Activated CD8-positive, alpha-beta memory T cell treated with anti-CD3 and anti-CD28 coated beads for 4 hours (primary cell): ENCODE measurements at places on chromosomes 3 and 15.

DNA sequence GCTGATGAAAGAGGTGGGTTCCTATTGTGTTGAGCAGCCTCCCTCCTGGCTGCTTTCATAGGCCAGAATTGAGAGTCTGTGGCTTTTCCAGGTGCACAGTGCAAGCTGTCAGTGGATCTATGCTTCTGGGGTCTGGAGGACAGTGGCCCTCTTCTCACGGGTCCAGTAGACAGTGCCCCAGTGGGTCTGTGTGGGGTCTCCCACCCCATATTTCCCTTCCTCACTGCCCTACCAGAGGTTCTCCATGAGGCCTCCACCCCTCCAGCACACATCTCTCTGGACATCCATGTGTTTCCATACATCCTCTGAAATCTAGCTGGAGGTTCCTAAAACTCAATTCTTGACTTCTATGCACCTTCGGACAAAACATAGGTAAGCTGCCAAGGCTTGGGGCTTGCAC lies 201.2 kb downstream of the FAM43A start:
- no peak for DNase-seq

DNA sequence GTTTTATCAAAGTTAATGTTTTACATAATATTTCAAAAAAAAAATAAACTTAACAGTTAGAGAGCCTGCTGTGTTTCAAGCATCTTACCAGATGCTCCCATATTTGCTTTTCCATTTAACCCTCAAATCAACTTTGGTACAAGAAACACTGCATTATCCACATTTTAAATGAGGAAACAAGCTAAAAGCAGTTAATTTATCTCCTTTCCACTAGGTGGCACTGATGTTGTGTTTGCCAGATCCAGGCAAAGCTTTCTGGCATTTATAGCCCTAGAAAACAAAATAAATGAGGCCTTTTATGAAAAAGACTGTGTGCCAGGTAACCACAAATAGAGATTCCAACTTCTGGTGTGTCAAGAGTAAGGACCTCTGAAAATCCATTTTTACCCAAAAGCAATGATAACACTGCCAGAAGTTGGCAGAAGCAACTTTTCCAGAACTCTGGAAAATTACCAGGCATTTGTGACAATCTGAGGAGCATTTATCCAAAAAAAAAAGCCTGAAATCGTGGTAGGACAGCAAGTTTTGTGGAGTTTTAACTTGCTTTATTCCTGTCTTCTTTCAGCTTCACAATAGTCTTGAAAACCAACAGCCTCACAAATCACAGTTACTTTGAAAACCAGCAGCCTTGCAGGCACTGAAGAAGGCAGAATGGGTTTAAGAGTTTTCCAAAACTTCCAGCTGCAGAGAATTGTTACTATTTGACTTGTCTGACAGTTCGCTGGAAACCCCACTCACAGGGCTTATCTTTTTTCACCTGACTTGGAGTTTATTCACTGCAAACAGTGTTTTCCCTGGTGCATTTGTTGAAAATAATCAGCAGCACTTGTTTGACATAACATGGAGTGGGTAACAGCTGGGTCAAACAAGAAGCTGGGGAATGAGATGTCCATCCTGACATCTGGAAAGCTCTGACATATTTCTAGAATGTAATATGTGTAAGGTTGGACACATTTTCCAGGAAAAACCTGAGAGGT lies 9.2 kb downstream of the FAM162A start:
- DNase-seq: no peak

- no peak for DNase-seq
Measured at GRCh38 chr15:81297603-81298575, 26.1 kb downstream of the STARD5 start.

DNA sequence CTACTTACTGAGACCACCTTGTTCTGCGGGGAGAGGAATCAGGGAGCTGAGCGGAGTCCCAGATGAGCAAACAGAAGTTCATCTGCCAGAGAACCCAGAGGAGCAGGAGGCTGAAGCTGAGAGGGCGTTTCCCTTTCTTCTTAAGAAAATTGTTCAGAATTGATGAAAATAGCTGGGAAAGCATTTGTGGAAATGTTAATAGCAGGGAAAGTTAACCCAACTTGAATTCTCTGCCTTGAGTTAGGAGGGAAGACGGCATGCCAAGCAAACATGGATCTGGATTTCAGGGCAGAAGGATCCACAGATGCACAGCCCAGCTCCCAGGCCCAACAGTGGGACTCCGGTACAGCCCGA lies 23.2 kb downstream of the CRABP1 start:
- no peak for DNase-seq

DNA sequence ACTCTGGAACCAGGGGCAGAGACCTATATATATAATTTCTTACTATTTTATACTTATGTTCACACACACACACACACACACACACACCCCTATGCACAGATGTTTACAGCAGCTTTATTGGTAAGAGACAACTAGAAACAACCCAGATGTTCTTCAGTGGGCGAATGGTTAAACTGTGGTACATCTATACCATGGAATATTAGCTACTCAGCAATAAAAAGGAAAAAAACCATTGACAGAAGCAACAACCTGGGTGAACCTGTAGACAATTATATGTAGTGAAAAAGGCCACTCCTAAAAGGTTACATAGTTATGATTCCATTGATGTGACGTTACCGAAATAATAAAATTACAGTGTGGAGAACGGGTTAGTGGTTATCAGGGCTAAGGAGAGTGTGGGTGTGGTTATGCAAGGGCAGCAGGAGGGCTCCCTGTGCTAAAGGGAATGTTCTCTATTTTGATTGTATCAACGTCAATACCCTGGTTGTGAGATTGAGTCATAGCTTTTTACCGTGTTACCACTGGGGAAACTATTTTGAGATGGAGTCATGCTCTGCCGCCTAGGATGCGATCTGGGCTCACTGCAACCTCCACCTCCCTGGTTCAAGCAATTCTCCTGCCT lies 85.5 kb downstream of the FLNB start:
- no peak for DNase-seq

DNA sequence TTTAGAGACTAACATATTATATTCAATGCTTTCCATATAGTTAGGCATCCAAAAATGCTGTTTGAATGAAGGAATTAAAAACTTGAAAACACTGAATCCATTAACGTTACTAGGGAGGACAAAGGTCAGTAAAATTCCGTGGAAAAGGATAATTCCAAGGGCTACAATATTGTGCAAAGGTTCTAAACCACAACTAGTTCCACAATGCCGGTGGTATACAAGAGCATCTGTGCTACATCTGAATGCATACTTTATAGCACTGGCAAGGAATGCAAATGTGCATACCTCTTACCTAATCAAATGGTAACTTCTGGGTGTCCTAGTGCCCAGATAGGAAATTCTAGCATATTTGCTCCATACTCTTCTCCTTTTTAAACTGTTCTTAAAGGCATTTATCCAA lies 2.2 kb downstream of the ICE2 start:
- no peak for DNase-seq

DNA sequence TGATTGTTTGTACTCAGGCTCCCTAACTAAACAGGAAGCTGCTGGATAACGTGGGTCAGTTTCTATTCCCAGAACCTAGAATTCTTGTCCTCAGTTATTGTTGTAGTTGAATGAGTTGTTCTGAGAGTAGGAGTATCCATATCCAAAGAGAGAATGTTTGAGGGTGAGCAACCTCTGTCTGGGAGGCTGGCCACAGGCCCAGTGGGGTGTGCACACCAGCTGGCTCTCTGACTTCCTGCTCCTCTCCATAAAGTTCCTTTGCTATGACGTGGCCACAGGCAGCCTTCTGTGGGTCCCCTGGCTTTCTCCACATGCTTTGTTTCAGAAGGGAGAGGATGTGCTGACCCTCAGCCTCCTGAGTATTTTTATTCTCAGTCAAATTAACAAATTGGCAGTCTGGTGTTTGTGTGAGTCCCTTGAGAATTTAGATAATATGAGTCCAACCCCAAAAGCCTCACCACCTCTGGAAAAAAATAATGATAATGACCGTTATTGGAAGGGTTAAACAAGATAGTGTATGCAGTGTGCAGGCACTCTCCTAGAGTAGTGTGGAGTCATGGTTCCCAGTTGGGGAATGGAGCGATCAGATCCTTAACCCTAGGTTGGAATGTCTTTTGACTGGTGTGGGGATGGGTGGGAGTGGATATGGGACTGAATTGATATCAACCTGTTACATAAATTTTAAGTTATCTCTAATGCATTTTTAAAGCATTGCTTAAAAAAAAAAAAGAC lies 47.6 kb upstream of the MED12L start:
- DNase-seq: no peak

- no peak for DNase-seq
Measured at GRCh38 chr3:10505791-10506585, 602 bp upstream of the ATP2B2 start.

GRCh38 chr3:167776066-167776685 lies 40.7 kb downstream of the SERPINI1 start:
- no peak for DNase-seq

GRCh38 chr3:170768334-170768801 lies 101.6 kb downstream of the RPL22L1 start:
- no peak for DNase-seq

- DNase-seq: no peak
Measured at GRCh38 chr3:141811348-141811747, 48.1 kb downstream of the GRK7 start.

DNA sequence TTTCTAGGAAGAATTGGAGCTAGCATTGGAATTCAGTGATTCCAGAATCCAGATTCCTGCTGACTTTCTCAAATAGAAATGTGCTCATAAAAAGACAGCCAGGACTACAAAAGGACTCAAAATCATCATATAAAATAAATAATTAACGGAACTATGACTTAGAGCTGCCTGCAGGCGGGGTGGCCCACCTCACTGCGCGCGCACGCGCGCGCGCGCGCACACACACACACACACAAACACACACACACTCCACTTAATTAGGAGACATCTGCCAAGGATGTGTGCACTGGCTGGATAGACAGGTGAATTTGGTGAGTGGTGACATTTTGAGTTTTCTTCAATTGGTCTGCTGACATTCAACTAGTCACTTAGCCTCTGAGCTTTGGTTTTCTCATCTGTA lies 6.9 kb upstream of the MEX3B start:
- DNase-seq: no peak

- no peak for DNase-seq
Measured at GRCh38 chr15:99252326-99252725, 1.0 kb downstream of the LRRC28 start.

- DNase-seq: no peak
Measured at GRCh38 chr3:170724599-170725280, 138.9 kb upstream of the SLC7A14 start.

DNA sequence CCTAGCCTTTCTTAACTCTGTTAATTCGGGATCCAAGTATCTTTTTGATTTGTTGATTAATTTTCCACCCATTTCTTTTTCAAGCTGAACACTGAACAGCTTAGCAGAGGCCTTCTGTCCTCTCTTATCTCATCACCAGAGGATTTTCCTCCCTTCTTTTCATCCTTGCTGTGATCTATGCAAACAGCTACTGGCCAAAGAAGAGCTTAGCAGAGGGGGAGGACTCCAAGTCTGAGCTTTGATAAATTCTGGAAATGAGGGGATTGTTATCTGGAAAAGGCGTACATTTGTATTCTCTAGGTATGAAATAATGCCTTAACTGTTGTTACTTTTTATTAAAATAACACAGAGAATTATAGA lies 13.4 kb downstream of the DZIP3 start:
- DNase-seq: no peak

- no peak for DNase-seq
Measured at GRCh38 chr3:11260460-11260859, 11.7 kb upstream of the ATG7 start.

GRCh38 chr3:4814305-4814903 lies 164.8 kb upstream of the BHLHE40 start:
- no peak for DNase-seq

DNA sequence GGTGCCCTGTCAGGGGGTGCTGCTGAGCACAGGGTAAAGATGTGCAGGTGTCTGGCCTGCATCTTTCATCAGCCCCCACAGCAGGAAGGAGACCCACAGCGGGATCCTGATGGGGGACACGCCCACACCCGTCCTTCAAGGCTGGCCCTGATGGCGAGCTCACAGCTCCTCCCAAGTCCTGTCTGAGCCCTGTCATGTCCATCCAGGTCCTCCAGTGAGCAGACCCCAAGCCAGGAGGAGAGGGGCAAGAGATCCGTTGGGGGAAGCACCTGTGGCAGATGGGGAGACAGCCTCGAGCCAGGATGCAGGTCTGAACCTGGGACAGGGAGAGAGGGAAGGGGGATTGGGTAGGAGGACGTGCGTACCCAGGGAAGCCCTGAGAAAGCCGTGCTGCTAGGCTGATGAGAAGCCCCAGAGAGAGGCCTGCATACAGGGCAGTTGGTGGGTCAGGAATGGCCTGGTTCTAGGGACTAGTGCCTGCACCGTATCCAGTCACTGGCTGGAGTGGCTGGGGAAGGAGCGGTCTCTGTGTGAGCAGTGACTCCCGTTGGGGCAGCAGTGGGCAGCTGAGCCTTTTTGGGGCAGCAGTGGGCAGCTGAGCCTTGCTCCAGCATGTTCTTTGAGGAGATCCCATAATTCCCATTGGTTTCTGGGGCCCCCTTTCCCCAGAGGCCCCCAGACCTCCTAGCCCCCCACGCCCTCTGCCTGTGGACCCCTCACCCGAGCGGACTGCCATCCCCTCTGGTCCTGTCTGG lies 133.3 kb upstream of the MEF2A start:
- no peak for DNase-seq

GRCh38 chr3:169836078-169836941 lies 23.6 kb upstream of the LRRC34 start:
- DNase-seq: no peak

GRCh38 chr3:168796339-168796738 lies 700.6 kb upstream of the GOLIM4 start:
- no peak for DNase-seq

DNA sequence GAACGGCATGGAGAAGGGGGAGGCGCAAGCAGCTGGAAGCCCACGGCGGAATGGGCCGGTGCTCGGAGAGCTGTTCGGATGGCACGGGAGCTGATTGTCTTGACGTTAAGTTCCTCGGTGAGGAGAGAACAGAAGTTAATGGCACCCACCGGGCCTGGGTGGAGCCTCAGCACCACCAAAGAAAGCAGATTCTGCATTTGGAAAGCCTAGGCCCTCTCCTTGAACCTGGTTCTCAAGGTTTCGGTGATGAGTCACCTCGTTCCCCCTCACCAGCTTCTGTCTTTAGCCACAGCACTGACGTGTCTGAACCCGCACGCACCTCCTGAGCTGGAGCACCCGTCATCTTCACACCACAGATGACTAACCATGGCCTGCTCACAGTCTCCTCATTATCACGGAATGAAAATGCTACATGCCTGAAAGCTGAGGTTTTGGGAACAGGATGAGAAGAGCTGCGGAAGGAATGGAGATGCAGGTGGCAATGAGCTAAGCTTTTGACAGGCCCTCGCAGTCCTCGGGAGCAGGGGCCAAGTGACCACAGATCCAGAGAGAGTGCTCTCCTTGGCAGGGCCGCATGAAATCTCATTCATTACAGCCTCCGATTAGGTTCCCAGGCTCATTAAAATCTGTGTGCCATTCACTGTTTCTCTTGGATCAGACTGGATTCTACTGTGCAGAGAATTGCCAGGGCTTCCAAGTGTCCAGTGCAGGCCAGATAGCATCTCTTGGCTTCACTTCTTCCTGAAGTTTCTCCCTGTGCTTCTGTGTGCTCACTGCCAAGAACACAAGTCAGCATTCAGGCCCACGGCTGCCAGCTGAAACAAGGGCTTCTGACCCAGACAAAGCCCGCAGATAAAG lies 96.3 kb upstream of the DLG1 start:
- DNase-seq: no peak

- no peak for DNase-seq
Measured at GRCh38 chr15:71115567-71116351, 488 bp downstream of the THSD4 start.

GRCh38 chr3:162171970-162172369 lies 675.4 kb downstream of the OTOL1 start:
- no peak for DNase-seq
